Aorta (tissue), 5 donors: ENCODE measurements at places on chromosomes 12 and 14.

- no peak for DNase-seq
These were observed 8.2 kb upstream of the ATG101 start for GRCh38 chr12:52061470-52062166.

GRCh38 chr12:93460902-93461301, 6.4 kb upstream of the MRPL42 start:
- no peak for DNase-seq

GRCh38 chr12:50081096-50081808, 3.9 kb upstream of the SMARCD1 start:
- DNase-seq, result no peak

GRCh38 chr14:67768219-67768618, 48.2 kb downstream of the ZFYVE26 start:
- no peak for DNase-seq

GRCh38 chr12:20376984-20377383, 8.6 kb downstream of the PDE3A start:
- DNase-seq, result no peak

- no peak for DNase-seq
These were observed 381.2 kb upstream of the FAR2 start for GRCh38 chr12:28767836-28768348.

- DNase-seq, result peak; percentile 92
These were observed 1101.2 kb upstream of the TMEM132C start for GRCh38 chr12:127165567-127166392.
